ENCODE measurements at places on chromosomes 13 and 19.

GRCh38 chr13:77360032-77360685, 33.3 kb upstream of the MYCBP2 start:
- no peak for DNase-seq

DNA sequence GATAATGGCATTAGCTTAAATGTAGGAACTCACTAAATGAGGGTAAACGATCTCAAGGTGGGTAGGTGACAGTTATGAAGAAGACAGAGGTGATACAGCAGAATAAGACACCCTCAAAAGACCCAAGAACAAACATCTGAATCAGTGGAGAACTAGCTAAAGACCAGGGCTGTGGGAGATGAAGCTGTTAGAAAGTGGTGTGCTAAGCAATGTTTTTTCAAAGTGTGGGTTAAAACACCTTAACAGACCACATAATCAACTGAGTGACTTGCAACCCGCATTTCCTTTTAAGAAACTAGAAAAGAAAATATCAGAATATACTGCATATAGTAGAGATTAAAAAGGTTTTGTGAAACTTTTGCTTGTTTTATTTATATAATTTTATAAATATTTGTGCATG, 70.0 kb downstream of the ZDHHC20 start:
- DNase-seq: no peak

- DNase-seq: no peak
Measured at GRCh38 chr13:36054041-36054440, 77.1 kb downstream of the DCLK1 start.

DNA sequence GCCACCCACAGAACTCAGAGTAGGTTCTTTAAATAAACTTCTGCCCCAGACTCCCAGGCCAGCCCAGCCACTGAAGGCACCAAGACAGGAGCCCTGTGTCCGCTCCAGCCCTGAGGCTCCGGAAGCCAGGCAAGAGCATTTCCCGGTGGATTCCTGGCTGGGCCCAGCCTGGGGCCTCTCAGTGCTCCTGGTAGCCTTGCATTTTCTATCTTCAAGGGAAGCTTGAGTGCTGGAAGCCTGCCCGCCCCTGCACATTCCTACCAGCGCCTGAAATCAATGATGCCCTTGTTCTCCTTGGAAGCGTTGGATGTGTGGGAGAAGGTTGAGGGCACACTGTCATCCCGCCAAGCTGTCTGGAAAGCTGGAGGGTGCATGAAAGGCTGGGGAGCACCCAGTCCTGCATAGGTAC, 70.3 kb downstream of the ALOX5AP start:
- DNase-seq: no peak

DNA sequence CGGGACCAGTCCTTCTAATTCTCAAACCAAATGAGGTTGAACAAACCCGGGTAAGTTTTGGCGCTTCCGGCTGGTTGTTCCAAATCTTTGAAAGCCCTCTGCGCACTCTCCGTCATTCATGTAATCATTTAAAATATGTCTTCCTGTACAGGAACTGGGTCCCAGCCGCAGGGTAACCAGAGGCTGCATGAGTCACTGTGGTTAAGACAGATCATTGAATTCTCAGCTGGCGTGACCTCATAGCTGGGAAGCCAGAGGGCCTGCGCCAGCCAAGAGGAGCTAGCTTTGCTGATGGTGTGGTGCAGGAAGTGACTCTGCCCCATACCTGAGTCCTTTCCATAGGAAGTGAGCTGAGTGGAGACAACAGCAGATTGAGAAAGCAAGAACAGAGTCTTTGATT, 135.2 kb downstream of the TSHZ3 start:
- peak; percentile 66 for DNase-seq

DNA sequence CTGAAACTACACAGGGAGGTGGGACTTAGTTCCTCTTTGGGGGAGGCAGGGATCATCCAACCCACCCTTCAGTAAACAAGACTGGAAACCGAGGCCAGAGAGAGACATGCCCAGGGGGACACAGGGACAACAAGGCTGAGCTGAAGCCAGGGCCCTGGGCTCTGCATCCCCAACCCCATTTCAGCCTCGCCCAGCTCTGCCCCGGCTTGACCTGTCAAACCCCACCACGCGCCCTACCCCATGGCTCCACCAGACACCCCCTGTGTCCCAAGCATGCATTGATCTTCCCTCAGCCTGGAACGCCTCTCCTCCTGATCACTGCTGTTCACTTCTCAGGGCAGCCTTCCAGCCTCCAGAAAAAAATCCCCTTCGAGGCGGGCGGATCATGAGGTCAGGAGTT, 2.0 kb upstream of the APC2 start:
- DNase-seq: no peak

GRCh38 chr19:45498411-45499195, at the start of gene PPM1N:
Gene PPM1N (plus strand): TSS chr19:45498443. CDS start chr19:45498473, 30 bp downstream.
- no peak for DNase-seq

- no peak for DNase-seq
Measured at GRCh38 chr13:84630476-84630875, 748.2 kb upstream of the SLITRK1 start.

DNA sequence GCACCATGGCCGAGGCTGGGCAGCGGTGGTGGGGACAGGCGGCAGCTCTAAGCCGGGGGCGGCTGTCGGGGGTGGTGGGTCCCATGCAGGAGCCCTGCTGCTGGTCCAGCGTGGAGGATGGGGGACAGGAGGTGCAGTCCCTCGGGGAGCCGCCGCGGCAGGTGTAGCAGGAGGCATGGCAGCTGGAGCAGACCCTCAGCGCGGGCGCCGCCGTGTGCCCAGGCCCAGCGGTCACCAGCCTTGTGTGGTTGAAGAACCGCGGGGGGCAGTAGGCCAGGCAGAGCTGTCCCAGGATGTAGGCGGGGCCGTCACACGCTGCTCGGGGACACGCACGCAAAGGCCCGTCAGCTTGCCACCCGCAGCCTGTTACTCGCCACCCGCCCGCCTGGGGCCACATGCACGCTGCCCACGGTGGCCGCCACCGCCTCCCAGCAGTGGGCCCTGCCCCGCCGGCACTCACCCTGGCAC, 2.9 kb upstream of the C19orf25 start:
- no peak for DNase-seq

- DNase-seq: no peak
Measured at GRCh38 chr19:32652894-32653598, 21.9 kb downstream of the ANKRD27 start.

DNA sequence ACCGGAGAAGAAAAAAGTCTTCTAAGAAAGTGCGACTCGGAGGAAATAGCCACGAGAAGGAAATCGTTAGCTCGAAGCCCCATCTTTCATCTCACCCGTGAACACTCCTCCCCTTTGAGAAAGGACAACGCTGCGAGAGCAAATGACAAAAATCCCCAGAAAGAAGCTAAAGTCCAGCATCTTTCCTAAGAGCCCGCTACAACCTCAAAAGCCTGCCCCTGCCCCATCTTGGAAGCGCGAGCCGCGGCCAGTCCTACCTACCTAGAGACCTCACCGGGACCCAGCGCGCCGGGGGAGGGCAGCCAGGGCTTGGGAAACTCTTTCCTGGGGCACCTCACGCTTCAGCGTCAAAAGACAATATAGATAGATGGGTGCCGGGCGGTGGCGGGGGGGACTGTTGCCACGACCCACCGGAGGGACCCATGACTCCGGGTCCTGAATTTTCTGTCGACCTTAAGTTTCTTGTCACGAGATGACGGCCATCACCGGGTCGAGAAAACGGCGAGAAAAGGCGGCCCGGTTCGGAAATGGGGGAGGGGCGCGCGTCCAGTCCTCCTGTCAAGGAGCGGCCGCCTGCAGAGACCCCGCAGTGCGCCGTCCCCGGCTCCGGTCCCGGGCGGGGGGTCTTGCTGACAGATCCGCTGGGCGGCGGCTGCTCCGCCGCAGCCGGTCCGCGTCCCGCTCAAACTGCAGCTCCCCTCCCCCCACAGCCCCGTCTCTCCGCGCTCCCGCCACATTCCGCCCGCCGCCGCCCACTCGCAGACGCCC, 65.9 kb downstream of the KCNRG start:
- DNase-seq: no peak

- no peak for DNase-seq
Measured at GRCh38 chr13:91360246-91360751, 12.8 kb downstream of the MIR17HG start.

GRCh38 chr13:107138486-107138885, 570.5 kb upstream of the ARGLU1 start:
- DNase-seq: no peak

DNA sequence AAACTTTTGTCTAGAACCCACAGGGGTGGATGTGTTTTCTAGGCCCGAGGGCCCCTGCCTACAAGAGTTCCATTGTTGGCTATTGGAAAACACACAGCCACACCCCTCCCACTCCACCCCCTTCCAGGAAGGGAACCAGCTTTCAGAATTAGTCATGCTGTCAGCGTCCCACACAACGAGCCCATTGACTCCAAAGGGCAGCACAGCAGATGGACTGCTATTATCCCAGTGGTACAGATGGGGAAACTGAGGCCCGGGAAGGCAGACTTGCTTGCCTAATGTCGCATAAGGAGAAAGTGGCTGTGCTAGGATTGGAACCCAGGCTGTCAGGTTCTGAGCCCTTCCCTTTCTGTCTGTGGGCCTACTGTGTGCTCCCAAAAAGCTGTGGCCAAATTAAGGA, 8.1 kb upstream of the FXYD3 start:
- DNase-seq: no peak

DNA sequence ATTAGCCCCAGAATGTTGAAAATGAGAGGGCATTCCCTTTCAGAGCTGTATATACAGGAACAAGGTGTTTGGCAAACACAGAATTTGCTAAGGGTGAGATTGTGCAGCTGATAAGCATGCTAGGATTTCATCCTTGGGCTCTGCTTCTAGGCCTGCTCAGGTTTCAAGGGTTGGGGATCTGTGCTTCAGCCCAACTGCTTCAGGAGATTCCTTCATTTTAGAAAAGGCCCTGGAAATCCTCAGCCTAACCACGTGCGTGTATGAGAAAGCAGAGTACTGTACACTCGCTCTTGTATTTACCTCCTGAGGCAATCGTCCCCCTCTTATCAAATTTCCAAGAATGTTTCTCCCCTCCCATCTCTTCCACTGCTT, 291.6 kb upstream of the ARGLU1 start:
- no peak for DNase-seq

- no peak for DNase-seq
Measured at GRCh38 chr13:31192306-31192705, 7.5 kb upstream of the B3GLCT start.

DNA sequence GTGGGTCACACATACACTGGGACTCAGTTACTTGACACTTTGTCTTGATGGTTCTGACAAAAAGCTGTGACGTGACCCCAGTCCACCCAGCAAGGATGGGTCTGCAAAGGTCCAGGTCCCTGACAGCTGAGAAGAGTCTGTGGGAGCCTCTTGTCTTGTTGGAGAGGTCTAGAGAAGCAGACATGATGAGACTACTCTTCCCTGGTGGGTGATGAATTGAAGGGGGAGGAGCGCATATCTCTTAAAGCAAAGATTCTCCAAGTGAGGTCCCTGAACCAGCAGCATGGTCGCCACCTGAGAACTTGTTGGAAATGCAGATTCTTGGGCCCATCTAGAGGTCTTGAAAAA, 78.5 kb upstream of the MEDAG start:
- DNase-seq: no peak

DNA sequence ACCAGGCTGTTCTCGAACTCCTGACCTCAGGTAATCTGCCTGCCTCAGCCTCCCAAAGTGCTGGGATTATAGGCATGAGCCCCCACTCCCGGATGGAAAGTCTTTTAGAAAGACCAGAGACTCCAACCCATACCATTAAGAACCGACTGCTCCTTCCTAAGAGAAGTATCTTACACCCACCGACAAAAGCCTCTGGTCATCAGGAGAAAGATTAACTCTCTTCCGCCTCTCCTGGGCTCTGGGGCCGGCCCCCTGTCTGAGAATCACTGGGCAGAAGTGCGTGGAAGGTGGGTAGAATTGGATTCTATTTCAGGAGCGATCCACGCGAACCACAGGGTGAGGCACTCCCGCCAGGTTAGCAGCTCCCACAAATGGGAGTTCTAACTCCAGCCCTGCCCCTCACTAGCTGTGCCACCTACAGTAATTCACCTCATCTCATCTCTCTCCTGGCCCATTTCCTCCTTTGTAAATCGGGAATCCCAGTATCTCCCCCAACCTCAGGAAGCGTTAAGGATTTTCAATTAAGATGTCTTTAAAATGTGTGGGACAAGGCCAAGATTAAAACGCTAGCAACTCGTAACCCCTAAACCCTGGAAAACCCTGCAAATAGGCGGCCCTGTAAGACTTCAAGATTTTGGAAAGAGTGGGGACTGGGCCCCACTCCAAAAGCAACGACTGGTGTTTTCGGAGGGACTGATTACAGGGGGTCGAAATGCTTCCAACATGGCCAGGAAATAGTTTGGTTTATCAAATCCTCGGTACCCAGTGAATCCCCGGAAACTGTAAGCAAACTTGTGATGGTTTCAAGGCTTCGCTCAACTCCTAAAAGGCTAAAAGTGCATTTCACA, 1.3 kb downstream of the HNRNPL start:
- no peak for DNase-seq

- no peak for DNase-seq
Measured at GRCh38 chr13:48431987-48432615, 19.2 kb upstream of the LPAR6 start.

GRCh38 chr19:40519352-40520322, 52.8 kb downstream of the SPTBN4 start:
- DNase-seq: no peak

DNA sequence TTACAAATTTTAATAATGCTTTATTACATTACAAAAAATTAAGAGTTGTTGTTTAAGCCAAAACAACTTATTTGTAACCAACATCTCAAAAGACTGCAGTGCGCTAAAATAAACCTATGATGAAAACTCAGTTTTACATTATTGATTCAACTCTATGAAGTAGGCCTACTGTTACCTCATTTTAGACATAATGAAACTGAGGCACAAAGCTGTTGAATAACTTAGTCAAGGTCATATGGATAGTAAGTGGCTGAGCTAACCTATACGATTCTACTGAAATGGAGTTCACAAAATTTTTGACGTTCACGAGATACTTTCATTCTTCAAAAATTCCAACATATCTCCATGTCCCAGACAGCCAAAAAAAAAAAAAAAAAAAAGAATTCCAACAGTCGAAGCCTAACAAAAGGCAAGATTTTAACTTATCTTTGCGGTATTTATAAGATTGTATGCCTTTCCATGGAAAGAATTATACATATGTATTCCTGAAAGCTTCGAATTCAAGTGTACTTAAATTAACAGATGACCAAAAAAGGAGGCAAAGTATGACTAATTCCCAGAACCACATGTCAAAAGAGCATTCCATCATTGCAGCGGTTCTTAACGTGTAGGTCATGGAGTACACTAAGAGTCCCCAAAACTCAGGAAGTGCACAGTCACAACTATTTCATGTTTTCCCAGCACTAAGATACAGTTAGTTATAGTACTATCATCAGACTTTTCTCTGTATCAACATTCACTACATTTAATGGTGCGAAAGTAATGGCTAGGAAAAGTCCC, 69.4 kb downstream of the PSPC1 start:
- DNase-seq: no peak

Data from stimulated activated CD4-positive, alpha-beta T cell treated with anti-CD3 and anti-CD28 coated beads, TNF-alpha, amount 100 ng/mL, for 1 hour (primary cell).